ENCODE measurements at places on chromosomes 3 and 15.

DNA sequence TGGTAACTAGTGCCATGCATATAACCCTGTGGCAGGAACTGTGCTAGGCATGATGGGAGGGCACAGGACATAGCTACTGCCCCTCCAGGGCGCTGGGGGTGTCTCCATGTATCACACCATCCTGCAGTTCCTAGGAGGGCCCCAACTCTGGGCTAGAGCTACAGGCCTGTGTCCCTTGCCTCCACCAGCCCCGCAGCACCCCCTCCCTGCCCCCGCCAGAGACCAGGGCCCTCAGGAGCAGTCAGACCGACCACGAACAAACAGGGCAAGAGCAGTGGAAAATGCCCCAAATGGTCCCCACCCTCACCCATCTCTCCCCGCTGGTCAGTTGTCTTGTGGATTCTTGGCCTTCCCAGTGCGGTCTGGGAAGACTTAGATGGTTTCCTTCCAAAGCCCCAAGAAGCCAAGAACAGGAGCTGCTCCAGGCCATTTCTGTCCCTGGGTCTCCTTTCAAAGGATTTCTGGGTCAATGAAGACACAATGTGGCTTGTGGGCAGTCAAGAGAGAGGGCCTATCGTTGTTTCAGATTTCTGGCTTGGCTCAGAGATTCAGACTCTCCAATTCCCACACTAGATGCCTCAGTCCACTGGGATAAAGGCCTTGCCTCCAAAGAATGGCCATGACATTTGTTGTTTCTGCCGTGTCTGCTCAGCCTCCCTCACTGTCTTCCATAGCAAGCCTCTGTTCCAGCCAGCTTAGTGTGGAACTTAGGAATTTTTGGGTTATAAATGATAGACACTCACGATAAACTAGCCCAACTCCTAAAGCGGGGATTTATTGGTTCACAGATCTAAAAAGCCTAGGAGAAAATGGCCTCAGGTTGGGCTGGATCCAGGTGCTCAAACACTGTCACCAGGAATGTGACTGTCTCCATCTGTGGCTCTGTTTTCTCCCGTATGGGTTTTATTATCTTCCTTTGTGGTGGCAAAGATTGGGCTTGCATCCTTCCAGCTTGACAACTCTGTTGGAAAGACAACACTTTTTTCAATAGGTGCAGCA lies 80.6 kb downstream of the LSM3 start:
- DNase-seq, result no peak

GRCh38 chr3:155646669-155647068 lies 98.2 kb downstream of the PLCH1 start:
- no peak for DNase-seq

- peak; percentile 59 for DNase-seq
Measured at GRCh38 chr15:83108266-83109219, 1.1 kb downstream of the TM6SF1 start.

DNA sequence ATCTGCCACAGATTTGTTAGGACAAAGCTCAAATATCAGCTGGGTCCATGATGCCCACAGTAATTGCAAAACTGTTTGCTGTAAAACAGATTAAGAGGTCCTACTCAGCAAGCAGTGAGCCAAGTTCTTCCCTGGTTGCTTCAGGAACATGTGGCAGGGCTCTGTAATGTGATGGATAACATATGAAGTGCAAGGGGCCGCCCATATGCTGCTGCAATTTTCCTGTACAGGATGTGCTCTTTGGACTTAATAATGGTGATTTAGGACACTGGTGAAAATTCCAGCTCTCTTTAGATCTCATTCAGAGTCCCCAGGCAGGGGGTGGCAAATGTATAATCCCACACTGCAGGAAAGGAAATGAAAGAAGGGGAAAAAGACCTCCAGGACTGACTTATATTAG lies 289.4 kb downstream of the LSAMP start:
- DNase-seq, result no peak

DNA sequence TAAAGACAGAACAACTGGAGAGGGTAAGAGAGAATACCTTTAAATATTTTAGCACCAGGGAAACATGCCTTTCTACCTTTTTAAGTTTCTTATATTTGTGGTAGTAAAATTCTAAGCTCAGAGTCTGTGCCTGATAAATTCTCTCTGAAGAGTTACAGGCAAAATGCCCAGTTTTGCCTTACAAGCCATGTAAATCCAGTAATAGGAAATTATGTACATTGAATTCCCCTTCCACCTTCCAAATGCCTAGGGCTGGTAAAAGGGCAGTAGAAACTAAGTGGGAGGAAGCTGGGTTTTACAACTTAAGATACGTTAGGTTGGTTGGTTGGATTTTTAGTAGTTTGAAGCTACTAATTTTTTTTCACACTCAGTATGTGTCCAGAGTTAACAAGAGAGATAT lies 43.1 kb upstream of the TP63 start:
- DNase-seq, result no peak

GRCh38 chr3:14145236-14145635 lies 20.4 kb downstream of the TMEM43 start:
- DNase-seq, result peak; percentile 40

- peak; percentile 45 for DNase-seq
Measured at GRCh38 chr15:59553879-59554735, 57.5 kb upstream of the GCNT3 start.

DNA sequence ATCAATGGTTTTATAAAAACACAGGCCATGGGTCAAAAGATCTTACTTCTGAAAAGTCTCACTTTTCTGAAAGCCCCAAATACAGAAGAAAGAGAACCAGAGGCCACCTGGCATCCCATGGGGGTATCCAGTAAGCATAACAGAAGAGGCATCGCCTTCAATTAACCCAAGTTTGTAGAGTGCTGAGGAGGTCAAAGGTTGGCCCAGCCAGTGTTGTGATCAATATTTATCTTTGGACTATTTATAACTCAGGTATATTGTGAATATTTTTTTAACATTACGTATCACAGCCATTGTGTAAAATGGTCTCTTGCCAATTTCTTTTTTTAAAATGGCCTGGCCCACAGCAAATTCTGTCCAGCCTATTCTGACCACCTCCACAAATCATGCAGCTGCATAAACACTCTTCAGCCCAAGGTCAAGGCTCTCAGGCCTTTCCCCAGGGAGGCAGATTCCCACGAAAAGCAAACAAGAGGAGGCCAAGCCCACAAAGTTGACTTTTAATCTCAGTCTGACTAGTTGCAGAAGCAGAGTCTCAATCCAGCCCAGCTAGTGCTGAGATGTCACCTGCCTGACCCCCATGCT lies 26.2 kb upstream of the SPTBN5 start:
- peak; percentile 80 for DNase-seq

GRCh38 chr3:78201091-78201490 lies 1161.2 kb downstream of the ROBO2 start:
- DNase-seq, result no peak

GRCh38 chr3:13013151-13013561 lies 60.1 kb downstream of the IQSEC1 start:
- DNase-seq, result no peak

DNA sequence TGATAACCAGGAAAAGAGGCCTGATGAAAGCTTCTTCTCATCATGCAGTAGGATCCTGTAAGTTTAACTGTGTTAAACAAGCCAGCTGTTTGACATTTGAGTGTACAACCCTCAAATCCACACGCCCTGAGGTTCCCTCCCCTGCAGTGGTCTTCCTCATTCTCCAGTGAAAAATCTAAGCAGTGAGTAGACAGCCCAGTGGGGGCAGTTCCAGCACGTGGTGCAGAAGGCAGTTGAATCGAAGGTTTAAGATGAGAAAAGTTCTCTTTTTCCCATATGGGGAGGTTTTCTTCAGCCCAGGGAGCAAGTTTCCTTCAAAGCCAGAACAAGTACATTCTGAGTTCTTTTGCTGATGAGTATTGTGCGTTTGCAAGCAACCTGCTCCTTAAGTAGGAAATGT lies 174.5 kb downstream of the NR2F2 start:
- DNase-seq, result no peak

DNA sequence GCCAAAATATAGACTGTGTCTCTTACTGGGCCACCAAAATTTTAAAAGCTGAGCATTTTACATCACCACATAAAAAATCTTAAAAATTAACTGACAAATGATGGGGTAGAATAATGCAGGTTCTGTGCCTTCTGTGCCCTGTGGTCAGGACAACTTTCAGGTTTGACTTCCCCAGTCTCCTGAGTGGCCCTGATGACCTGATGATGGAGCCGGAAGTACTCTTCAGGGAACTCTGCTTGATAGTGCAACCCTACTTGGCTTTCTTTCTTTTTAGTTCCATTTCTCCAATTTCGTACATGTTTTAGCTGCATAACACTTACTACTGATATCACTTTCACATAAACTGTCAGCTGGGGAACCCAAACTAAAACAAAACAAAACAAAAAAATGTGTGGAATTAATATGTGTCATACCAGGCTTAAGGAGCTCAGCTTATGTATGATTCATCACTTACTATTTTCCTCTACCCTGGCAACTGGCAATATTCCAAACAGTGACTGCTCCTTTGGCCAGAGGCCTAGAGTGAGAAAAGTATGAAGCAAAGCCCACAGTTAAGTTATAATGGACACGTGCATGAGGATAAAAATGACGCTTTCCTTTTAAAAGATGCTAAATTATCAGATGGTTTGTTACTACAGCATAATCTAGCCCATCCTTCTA lies 194.3 kb downstream of the BCHE start:
- DNase-seq, result peak; percentile 91

- DNase-seq, result peak; percentile 0
Measured at GRCh38 chr3:77620009-77620408, 580.1 kb downstream of the ROBO2 start.

GRCh38 chr3:159941038-159942000 lies 47.3 kb upstream of the IL12A start:
- peak; percentile 40 for DNase-seq

GRCh38 chr15:95300958-95301357 lies 1029.5 kb upstream of the NR2F2 start:
- DNase-seq, result peak; percentile 82

DNA sequence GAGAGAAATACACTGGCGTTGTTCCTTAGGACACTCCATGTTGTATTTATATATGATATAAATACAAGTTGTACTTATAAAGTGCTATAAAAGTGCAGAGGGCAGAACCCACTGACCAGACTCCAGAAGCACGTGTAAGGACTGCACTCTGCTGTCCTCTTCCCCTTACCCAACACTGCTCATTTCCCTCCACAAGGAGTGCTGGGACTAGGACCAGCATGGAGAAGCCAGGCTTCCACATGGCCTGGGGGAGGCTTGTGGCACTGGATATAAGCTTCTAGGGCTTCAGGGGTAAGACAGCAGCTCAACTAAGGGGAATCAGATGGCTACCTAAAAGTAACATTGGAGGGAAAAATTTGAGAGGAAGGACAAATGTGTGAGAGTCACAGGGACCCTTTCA lies 556.9 kb downstream of the IGSF11 start:
- DNase-seq, result no peak

DNA sequence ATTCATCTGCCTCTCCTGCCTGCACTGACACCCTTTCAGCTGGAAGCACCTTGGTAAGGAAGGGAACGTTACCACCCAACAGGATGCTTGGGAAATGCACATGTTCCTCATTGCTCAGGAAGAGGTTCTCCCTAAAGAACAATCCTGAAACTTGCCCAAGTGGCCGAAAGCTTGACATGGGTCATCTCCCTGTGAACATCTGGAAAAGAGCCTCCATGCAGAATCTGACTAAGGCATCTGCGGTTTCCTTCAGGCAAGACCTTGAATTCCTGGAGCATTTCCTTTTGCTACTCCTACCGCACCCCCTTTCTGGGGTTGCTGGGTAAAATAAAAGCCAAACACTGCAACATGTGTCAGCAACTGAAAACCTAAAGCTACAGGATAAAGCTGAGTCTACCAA lies 68.7 kb upstream of the SNRK start:
- DNase-seq, result peak; percentile 85

GRCh38 chr3:64595253-64595694 lies 92.5 kb downstream of the ADAMTS9 start:
- DNase-seq, result peak; percentile 32

DNA sequence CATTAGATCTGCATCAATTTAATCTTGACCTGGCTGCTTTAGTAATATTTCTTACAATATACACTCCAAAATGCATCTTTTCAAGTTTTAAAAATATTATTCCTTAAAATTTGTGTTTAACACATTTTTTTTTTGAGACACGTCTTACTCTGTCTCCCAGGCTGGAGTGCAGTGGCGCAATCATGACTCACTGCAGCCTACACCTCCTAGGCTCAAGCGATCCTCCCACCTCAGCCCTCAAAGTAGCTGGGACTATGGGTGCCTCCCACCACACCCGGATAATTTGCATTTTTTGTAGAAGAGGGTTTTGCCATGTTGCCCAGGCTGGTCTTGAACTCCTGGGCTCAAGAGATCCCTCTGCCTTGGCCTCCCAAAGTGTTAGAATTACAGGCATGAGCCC lies 73.6 kb downstream of the ETV5 start:
- DNase-seq, result peak; percentile 25

GRCh38 chr15:80468796-80469195 lies 64.6 kb downstream of the ARNT2 start:
- DNase-seq, result no peak

DNA sequence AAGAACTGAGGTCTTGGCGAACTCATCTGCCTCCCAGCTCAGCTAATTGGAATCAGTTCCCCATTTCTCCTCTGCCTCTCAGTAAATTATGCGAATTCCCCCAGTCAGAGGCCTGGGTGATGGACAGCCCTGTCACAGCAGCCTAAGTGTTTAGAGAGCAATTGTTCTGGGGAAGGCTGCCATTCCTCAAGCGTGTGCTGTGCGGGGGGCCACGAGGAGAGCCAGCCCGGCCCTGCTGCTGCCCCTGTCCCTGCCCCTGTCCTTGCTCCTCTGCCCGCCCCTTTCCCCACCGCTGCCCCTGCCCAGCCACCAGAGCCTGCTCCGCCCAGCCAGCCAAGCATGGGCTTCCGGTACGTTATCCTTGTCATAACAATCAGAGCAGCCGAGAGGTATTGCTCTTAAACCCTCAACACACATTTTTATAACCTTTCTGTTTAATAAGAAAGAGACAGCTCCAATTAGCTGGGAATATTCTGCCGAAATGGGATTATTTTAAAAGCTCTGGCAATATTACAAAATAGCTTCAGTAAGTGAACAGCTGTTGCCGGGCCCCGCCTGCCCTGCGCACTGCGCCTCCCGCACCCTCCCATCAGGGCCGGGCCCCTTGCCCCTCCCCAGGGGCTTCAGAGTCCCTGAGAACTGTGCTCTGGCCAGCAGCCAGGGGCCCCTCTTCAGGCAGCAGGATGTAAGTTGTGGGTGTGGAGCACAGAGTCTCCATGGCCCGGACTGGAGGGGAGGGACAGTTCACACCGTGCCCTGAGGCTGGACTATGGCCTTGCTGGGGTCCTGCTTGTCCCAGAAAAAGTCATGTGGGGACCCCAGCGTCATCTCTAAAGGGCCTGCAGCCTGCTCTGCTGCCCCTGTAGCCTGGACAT lies 12.4 kb upstream of the CACNA2D2 start:
- peak; percentile 15 for DNase-seq

DNA sequence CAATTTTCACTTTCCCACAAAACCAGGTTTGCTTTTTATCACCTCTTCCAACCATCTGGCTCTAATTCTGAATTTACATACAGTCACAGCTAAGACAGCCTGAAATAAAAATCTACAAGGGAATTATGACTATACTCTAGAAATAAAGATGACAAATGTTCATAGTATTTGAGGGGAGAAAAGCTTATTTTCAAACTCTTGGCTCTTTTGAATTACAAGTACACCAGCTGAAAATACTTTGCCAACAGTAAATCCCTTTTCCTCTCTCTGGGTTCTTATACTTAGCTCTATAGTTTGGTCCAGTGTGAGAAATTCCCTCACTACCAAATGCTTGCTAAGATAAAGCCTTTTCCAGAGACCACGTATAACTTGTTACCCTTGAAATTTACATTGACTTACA lies 1037.9 kb downstream of the ROBO1 start:
- DNase-seq, result no peak

GRCh38 chr3:48157202-48157840 lies 30.9 kb downstream of the CDC25A start:
- DNase-seq, result peak; percentile 40

- DNase-seq, result no peak
Measured at GRCh38 chr3:61184956-61185355, 66.3 kb downstream of the FHIT start.

Data from EH (cell line).